ENCODE measurements at places on chromosomes 12 and 14.

DNA sequence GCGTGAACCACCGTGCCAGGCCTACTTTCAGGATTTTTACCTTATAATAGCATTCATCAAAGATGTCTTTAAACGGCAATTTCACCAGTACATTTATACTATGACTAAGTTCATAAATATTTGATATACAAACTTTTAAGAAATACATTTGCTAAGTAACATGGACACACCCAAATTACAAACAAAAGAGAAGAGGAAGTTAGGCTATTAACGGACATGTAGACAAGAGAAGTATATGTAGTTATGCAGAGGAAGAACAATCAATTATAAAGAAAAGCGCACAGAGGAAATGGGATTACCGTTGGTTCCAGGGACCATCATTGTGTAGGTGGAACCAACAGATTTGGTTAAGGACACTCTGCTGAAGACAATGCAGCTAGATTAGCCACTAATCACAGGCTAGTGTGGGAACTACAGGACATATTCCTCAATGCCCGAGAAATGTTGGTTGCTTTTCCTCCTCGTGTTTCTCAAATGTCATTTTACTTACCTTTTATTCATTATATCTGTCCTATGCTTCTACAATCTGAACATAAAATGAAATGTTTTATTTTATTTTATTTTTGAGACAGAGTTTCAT is 24.0 kb upstream of the PKP2 start:
- DNase-seq: no peak

- no peak for DNase-seq
Measured at GRCh38 chr12:5723071-5723470, 222.0 kb downstream of the ANO2 start.

GRCh38 chr12:80848858-80849257 is 88.9 kb downstream of the LIN7A start:
- DNase-seq: no peak

DNA sequence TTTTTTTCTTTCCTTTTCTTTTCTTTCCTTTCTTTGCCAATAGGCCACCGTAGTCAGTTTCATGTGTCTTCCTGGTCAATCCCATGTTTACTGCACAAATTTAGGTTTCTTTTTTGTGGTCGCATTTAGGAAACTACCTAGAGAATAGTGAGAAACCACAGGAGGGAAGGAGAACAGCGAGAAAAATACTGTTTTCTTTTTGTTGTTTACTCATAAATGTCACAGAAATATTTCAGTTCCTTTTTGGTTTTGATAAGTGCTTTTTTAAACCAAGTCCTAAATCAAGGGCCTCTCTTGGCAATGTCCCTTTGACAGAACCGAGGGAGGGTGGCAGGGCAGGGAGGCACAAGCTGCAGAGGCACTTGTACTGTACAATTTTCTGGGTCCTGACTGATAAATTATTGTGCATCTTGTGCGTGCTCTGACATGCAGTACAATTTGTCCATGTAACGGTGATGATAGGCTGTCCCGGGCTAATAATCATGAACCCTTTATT is 326.1 kb downstream of the CACNA1C start:
- no peak for DNase-seq

GRCh38 chr12:115008929-115009328 is 325.0 kb upstream of the TBX3 start:
- no peak for DNase-seq

- no peak for DNase-seq
Measured at GRCh38 chr12:66025477-66025876, 105.1 kb downstream of the LLPH start.

DNA sequence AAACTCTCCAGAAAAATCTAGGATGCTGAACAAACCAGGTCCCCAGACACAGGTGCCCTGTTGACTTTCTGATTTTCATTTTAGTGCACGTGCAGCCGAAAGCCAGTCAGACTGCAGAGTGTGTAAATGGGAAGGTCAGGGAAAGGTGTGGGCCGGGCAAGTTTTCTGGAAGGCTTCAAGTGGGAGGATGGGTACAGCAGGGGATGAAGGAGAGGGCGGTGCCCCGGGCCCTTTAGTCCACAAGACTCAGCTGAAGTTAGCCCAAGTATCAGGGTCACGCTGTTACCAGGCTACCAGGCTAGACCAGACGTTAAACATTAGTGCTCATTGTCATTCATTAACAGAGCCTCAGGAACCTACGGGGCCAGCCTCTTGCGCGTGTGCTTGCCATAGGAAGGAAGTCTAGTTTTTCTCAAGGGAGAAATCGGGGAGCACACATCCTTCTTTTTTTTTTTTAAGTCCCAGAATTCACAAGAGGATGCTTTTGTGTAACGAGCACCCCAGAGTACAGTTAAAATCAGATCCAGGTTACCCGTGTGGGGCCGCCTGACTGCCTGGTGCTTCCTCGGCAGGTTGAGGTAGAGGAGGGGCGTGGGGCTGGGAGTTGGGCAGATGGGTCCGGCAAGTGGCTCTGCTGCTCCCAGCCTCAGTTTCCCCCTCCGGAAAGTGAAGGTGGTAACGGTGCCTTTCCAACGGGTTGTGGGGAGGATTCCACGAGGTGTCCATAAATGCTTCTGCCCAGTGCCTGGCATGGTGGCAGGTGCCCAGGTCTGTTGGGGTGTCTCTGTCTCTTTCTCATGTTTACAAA is 19.1 kb downstream of the BCL7A start:
- DNase-seq: no peak

DNA sequence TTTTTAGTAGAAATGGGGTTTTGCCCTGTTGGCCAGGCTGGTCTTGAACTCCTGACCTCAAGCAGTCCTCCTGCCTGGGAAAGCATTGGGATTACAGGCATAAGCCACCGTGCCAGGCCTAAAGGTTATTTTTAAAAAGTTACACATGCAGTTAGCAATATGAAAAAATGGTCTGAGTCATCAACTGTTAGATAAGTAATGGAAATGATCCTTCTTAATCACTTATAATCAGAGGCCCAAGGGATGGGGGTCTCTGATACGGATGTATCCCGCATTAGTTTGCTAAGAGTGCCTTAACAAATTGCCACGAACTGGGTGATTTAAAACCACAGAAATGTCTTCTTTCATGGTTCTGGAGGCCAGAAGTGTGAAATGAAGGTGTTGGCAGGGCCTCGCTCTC is 54.1 kb upstream of the FERMT2 start:
- no peak for DNase-seq

DNA sequence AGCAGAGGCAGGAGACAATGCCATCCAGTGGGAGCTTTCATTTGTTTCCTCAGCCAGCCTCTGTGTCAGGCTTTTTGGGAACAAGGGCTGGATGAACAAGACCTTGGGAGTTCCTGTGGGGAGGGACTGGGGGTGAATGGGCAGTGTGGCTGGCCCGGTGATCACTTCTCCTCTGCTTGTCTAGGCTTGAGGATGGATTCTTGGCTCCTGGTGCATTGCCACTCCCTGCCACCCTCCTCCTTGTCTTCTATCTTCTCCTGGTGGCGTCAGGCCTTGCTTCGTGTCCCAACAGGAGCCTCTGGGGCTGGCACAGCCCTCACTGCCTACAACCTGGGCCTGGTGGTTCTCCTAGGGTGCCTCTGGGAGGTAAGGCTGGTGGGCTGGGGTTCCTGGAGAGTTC is 25.0 kb upstream of the KCNA5 start:
- no peak for DNase-seq

DNA sequence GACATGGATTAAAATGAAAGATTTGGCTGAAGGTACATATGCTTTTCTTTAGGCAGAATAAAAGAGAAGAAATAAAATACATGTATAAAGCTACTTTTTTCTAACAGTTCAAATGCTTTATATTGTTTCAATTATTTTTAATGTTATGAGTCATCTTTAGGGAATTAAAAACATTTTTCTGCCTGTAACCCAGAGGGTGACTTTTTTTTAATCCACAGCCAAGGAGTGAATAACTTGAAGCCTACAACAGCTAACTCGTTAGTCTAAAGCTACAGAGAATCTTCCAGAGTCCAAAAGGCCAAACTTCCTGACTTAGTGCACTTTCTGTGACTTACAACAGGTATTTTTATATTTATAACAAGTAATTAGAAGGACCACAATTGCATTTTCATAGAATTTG is 151.6 kb downstream of the SEC23A start:
- no peak for DNase-seq

GRCh38 chr12:50986966-50987737 is 34.8 kb downstream of the HIGD1C start:
- DNase-seq: no peak

DNA sequence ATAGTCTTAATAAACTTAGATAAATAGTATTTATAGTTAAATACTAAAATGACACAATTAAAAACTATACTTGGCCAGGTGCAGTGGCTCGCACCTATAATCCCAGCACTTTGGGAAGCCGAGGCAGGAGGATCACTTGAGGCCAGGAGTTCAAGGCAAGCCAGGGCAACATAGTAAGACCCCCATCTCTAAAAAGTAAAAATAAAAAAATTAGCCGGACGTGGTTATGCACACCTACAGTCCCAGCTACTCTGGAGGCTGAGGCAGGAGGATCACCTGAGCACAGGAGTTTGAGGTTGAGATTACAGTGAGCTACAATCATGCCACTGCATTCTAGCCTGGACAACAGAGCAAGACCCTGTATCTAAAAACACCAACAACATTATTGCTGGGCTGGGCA is 16.0 kb downstream of the CINP start:
- no peak for DNase-seq

DNA sequence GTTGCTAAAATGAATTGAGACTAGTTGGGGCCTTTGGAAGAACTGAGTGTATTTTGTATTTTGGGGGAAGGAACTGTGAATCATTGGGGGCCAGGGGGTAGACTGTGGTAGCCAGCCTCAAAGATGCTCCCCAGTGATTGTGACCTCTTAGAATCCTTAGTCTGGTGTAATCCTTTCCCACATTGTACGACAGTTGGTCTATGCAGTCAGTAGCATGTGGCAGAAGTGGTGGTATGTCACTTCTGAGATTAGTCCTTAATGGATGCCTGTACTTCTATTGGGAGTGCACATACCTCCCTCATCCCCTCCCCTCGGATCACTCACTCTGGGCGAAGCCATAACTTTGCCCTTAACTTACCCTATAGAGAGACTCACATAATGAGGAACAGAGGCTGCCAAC is 48.0 kb downstream of the USP15 start:
- no peak for DNase-seq

DNA sequence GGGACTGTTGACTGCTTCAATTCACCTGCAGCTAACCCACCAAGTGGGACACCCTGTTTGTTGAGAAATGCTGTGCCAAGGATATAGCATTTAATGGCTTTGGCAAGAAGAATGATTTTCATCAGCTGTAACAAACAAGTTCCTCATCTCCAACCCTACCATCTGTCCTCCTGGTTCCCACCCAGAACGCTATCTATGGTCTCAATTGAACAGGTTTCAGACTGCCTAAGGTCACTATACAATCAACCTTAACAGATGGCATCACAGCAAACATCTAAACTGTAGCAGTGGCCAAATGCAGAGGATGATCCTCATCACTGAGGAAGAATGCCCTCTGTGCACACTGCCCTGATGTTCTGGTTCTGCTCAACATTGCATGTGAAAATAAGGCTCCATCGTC is 546.2 kb upstream of the FOXG1 start:
- DNase-seq: no peak

- DNase-seq: no peak
Measured at GRCh38 chr12:24363177-24363754, 413.8 kb upstream of the SOX5 start.

DNA sequence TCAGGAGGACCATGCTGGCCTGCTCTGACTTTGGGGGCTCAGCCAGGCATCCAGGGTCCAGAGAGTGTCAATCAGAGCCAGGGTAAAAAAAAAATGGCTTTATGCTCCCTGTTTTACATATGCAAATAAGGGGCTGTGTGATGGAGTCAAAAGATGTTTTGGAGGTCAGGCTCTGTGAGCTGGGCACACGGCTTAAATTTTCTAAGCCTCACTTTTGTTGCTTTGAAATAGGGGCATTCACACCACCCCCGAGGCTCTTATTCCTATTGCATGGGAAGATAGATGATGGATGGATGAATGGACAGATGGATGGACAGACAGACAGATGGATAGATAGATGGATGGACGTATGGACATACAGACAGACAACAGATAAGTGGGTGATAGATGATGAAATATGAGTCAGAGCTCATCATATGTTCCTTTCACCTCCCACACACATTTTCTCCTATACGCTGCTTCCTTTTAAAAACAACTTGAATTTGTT is 42.7 kb downstream of the RIN3 start:
- no peak for DNase-seq

DNA sequence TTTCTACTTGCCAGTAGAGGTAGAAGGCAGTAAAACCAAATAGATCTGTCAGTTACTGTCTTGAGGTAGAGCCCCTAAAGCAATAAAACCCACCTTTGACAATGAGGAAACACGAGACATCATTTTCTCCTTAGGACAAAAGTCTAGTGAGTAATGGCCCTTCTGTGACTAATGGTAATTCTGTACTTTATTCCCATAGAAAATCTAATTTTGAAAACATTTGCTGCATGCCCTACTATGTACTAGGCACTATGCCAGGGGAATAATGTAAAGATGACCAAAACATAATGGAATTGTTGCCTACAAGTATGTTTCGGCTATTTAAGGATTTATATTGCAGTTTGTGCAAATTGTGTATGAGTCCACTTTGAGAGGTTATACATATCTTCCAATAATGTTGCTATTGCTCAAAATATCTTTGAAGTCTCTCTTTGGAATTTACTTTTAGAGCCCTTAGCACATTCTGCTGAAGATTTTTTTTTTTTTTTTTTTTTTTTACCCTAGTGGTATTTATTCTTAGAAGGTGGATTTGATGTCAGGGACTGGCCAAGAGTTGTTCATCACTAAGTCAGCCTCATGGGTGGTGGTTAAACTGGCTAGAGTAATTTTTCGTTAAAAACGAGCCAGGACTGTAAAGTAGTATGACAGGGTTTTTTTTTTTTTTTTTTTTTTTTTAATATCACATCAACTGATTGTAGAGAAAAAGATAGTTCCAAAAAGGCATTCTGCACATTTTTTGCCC is 109.7 kb downstream of the CRADD start:
- DNase-seq: no peak

DNA sequence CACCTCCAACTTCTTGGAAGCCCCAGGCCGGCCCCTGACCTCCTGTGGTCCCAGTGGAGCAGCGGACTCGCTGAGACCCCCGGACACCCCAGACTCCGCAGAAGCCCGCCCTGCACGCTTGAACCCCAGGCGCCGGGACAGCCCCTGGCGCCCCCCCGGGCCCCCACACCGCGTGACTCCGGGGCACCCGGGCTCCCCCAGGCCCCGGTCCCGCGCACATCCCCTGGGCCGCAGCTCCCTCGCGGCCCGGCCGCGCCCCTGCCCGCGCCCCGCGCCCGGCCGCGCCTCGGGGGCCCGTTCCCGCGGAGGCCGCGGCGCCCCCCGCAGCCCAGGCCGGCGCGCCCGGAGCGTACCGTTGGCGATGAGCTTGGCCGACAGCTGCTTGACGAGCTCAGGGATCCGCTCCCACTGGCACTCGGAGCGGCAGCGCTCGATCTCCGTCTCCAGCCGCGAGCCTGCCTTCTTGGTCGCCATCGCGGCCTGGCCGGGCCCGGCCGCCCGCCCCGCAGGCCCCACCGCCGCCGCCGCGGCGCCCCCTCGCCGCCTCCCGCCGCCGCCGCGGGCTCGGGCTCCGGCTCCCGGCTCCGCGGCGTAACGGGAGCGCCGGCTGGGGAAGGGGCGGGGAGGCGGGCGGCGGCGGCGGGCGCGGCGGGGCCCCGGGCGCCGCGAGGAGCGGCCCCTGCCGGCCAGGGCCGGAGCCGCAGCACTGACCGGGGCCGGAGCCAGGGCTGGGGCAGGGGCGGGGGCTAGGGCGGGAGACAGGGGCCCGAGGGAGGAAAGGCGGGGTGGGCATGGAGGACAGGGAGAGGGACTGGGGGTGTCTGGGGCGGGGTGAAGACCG is at the start of gene TTC7B:
TSS of gene TTC7B (minus strand) at position 609 of the 841 bp plus-strand sequence. CDS start at position 474, 135 bp downstream.
- no peak for DNase-seq

- DNase-seq: no peak
Measured at GRCh38 chr12:108468196-108468968, 46.7 kb upstream of the FICD start.

GRCh38 chr12:91007531-91008290 is 2.9 kb upstream of the EPYC start:
- no peak for DNase-seq
